ENCODE measurements at places on chromosomes 16 and 17.

- no peak overlapping the region for H3K27ac ChIP-seq
- DNase-seq, result peak; percentile 61
- peaks cover 16% of the 10 kb centered on the region for H3K27me3 ChIP-seq
- H3K36me3 ChIP-seq, result no peaks in the 10 kb centered on the region
- H3K4me3 ChIP-seq, result no peak overlapping the region
These were observed 284.6 kb upstream of the CDH5 start for GRCh38 chr16:66081775-66082366.

DNA sequence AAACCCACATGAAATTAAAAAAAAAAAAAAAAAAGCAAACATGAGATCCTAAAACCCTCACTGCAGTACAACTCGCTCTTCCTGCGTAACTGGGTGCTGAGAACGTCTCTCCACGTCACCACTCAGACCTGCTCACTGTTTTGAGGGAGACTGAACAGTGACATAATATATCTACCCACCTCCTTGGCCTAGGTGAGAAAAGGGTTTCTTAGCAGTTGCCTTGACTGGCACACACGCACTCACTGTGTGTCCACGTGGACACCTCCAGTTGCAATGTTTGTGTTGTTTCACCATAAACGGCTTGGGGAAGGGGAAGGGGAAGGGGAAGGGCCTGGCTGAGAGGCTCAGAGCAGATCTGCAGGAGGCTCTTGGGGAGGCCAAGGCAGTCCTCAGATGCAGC is 32.0 kb downstream of the FANCA start:
- no peak for DNase-seq
- no peak overlapping the region for H3K4me3 ChIP-seq
- peaks cover 58% of the 10 kb centered on the region for H3K36me3 ChIP-seq
- H3K27me3 ChIP-seq, result no peaks in the 10 kb centered on the region
- H3K27ac ChIP-seq, result no peak overlapping the region
- H3K4me1 ChIP-seq, result no peaks in the 10 kb centered on the region

DNA sequence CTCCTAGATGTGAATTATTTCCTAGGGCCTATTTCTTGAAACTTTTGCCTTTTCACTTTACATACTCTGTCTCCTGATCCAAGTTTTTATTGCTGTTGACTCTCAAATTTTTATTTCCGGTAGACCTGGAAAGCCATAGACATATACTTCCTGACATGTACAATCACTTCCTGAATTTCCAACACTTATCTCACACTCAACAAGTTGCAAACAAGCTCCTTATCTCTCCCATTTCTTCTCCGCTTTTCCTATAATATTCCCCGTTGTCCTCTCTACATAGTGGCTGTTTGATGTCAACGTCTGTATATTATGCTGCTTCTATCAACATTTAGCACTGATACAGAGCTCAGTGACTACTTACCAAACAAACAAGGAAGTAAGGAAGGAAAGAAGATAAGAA is 59.3 kb downstream of the IKZF3 start:
- no peaks in the 10 kb centered on the region for H3K4me1 ChIP-seq
- H3K36me3 ChIP-seq, result no peaks in the 10 kb centered on the region
- no peaks in the 10 kb centered on the region for H3K27me3 ChIP-seq

- no peaks in the 10 kb centered on the region for H3K27me3 ChIP-seq
- no peak for DNase-seq
- no peaks in the 10 kb centered on the region for H3K36me3 ChIP-seq
- H3K4me3 ChIP-seq, result no peak overlapping the region
These were observed 77.5 kb downstream of the ANKRD11 start for GRCh38 chr16:89412811-89413210.

DNA sequence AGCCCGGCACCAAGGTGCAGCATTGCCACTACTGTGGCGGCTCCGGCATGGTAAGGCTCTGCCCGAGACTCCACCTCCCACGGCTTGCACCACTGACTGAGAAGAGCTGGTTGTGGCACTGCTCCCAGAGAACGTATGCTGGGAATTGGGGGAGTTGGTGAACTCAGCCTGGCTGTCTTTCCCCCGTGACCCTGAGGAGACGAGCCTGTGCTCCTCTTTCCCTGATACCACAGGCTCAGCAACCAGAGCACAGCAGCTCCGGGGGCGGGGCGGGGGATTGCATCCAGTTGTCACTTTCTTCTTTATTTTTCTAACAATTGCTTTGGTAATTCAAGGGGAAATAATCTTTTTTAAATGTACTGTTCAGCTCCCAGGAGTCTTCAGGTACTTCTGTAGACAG is 16.7 kb downstream of the DNAJA3 start:
- no peak for DNase-seq
- H3K4me3 ChIP-seq, result no peak overlapping the region
- no peaks in the 10 kb centered on the region for H3K4me1 ChIP-seq
- H3K27ac ChIP-seq, result no peak overlapping the region
- no peaks in the 10 kb centered on the region for H3K27me3 ChIP-seq

DNA sequence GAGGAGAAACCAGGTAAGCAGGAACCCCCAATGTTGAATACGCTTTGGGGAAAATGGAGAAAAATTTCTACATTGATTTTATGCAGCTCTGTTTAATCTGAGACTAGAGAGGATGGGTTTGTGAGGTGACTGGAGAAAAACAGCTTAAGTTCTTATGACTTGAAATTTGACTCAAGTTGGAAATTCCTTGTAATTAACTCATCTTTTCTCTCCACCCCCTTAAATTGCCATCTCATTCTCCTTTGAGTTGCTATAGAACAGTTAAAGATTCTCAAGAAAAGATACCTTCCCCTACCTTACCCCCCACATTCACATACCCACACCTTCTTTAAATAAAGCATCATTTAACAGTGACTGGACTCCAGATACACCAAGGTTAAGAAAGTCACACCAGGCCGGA is 24.2 kb downstream of the ZNRF1 start:
- no peaks in the 10 kb centered on the region for H3K27me3 ChIP-seq
- H3K4me3 ChIP-seq, result no peak overlapping the region
- H3K36me3 ChIP-seq, result no peaks in the 10 kb centered on the region
- DNase-seq, result no peak
- no peak overlapping the region for H3K27ac ChIP-seq

DNA sequence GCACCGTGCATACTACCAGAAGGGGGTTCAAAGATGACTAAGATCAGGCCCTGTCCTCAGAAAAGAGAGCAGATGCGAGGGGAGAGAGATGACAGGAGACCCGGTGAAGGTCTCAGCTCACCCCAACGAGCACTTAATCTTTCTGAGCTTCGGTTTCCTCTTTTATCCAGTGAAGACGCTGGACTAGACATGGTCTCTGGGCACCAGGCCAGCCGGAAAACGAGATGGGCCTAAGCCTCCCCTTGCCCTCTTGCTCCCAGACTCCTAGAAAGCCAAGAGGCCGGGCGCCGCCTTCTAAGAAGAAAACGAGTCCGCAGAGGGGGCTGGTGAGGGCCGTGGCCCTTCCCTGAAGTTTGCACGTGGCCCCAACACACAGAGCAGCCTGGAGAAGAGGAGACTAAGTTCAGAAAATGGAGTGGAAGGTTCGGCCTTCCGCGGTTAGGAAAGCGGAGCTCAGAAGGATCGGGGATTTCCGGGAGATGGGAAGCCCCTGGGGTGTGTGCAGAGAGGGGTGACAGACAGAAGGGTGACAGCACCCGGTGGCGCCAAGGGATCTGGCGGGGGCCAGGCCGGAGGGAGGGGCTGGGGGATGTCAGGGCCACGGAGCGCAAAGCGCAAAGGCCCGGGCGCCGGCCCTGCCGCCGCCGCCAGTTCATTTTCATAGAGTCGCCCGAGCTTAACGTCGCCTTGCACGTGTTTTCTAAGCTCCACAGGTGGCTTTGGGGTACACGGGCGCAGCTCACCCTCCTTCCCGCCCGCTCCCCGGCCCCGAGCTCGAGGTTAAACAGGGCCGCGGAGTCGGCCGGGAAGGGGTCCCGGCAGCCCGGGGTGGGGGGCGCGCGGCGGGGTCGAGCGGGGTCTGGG is 42.1 kb upstream of the BHLHA9 start:
- H3K36me3 ChIP-seq, result no peaks in the 10 kb centered on the region
- no peak for DNase-seq
- no peaks in the 10 kb centered on the region for H3K4me1 ChIP-seq
- H3K27ac ChIP-seq, result no peak overlapping the region

DNA sequence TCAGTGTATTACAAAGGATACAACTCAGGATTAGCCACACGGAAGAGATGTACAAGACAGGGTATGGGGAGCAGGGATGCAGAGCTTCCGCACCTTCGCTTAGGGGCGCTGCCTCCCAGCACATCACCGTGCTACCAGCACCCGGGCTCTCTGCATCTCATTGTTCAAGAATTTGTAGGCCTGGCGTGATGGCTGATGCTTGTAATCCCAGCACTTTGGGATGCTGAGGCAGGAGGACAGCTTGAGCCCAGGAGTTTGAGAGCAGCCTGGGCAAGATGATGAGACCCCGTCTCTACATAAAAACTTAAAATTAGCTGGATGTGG is 43.2 kb downstream of the RAB11FIP4 start:
- H3K27ac ChIP-seq, result no peak overlapping the region
- H3K27me3 ChIP-seq, result no peaks in the 10 kb centered on the region
- no peak for DNase-seq

DNA sequence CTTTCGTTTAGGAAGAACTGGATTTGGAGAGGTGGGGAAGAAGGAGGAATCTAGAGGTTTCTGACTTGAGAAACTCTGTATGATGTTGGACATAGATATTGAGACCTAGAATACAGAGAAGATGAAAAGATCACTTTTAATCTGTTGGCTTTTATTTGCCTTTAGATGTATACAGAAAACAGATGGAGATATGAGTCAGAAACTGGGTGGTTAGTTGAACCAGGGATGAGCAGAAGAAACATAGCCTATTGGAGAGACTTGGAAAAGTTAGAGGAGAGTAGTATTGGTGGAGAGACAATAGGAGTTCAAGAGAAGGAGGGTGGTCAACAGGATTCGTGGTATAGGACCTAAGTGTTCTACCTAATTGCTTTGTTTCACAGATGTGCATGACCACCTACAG is 5.1 kb downstream of the PHAF1 start:
- H3K4me3 ChIP-seq, result no peak overlapping the region
- no peak overlapping the region for H3K27ac ChIP-seq
- no peak for DNase-seq

- H3K4me3 ChIP-seq, result no peak overlapping the region
- peaks cover 26% of the 10 kb centered on the region for H3K4me1 ChIP-seq
- no peak overlapping the region for H3K27ac ChIP-seq
- no peaks in the 10 kb centered on the region for H3K27me3 ChIP-seq
These were observed 47.6 kb downstream of the C17orf67 start for GRCh38 chr17:56785997-56786680.

DNA sequence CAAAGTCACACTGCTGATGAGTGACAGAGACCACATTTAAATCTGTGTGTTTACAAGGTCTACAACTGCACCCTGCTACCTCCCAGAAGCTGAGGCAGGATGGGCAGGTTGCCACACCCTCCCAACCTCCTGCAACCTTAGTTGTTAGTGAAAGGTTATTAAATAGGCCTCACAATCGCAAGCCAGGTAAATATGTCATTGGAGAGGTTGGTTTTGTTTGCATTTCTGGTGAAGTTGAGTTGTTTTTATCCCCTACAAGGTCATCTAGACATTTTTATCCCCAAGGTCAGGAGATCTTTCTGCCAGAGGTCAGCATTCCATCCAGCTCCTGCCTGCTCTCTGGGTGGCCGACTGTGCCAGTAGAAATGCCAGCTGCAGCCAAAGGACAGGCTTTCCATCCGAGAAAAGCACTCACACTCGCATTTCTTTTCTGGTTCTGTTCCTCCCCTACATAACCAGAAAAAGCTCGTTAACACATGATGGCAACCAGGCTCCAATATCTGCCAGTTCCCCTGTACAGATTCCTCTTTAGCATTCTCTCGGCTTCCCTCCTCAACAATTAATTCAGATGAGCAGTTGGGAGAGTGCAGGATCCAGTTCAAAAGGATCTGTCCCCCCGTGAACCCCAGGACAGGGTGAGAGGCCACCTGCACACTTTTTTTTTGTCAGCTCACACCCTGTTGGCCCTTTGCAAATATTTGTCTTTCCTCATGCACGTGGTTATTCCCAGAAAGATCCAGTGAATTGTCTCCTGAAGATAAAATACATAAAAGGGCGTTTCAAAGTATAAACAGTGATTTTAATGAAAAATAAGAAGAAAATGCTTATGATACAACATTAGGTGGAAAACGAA is 562.8 kb downstream of the MAF start:
- H3K4me3 ChIP-seq, result no peak overlapping the region
- no peaks in the 10 kb centered on the region for H3K36me3 ChIP-seq
- no peaks in the 10 kb centered on the region for H3K4me1 ChIP-seq
- no peak overlapping the region for H3K27ac ChIP-seq
- no peak for DNase-seq

- peak within 1 kb of the TSS; percentile 88 for H3K4me3 ChIP-seq
- H3K27me3 ChIP-seq, result no peaks in the 10 kb centered on the region
- peak within 1 kb of the TSS; percentile 95 for H3K27ac ChIP-seq
- DNase-seq, result no peak
- peaks cover 8% of the 10 kb centered on the region for H3K36me3 ChIP-seq
These were observed at the start of gene EME2 for GRCh38 chr16:1772362-1772907. EME2 (plus strand) TSS chr16:1772810; CDS start chr16:1773228, 418 bp downstream.

DNA sequence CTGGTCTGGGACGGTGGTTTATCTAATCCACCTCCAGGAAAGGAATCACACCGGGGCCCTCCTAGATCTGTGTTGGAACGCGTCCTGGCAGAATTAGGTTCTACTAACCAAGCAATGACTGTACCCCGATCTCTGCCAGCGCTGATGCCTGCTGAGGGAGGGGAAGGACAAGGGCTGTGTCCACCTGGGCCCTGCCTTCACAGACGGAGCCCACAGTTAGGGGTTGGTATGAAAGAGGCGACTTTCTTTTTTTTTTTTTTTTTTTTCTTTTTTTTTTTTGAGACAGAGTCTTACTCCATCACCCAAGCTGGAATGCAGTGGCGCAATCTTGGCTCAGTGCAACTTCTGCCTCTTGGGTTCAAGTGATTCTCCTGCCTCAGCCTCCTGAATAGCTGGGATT is 9.9 kb upstream of the KRT19 start:
- DNase-seq, result no peak
- H3K36me3 ChIP-seq, result no peaks in the 10 kb centered on the region
- no peak overlapping the region for H3K27ac ChIP-seq
- H3K27me3 ChIP-seq, result no peaks in the 10 kb centered on the region
- H3K4me1 ChIP-seq, result peaks cover 22% of the 10 kb centered on the region

- no peak for DNase-seq
- H3K4me3 ChIP-seq, result no peak overlapping the region
- no peaks in the 10 kb centered on the region for H3K36me3 ChIP-seq
- H3K27ac ChIP-seq, result no peak overlapping the region
- H3K27me3 ChIP-seq, result peaks cover 4% of the 10 kb centered on the region
These were observed 48.2 kb upstream of the MGAT5B start for GRCh38 chr17:76820039-76820438.

DNA sequence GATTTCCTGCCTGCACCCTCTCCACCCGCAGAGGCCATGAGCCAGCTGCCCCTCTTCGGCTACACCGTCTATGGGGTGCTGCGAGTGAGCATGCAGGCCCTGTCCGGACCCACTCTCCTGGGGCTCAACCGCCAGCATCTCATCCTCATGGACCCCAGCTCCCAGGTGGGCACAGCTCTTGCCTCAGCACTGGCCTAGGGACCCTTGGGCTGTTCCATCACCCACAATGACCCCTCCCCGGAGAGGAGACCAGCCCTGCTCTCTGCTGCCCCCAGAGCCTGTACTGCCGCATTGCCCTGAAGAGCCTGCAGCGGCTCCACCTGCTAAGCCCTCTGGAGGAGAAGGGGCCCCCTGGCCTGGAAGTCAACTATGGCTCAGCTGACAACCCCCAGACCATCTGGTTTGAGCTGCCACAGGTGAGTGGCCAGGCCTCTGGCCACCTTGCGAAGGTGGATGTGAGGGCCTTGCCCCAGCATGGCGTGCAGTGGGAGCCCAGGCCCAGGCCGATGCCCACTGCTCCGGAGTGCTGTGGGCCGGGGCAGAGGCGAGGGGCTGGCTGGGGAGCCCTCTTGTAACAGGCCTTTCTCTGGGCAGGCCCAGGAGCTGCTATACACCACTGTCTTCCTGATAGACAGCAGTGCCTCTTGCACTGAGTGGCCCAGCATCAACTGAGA is 7.3 kb upstream of the SMIM5 start:
- no peaks in the 10 kb centered on the region for H3K36me3 ChIP-seq
- H3K4me3 ChIP-seq, result no peak overlapping the region
- no peaks in the 10 kb centered on the region for H3K27me3 ChIP-seq
- H3K4me1 ChIP-seq, result no peaks in the 10 kb centered on the region
- no peak overlapping the region for H3K27ac ChIP-seq

Measured in HCT116 (cell line).